ENCODE measurements at places on chromosomes 5 and 9.

DNA sequence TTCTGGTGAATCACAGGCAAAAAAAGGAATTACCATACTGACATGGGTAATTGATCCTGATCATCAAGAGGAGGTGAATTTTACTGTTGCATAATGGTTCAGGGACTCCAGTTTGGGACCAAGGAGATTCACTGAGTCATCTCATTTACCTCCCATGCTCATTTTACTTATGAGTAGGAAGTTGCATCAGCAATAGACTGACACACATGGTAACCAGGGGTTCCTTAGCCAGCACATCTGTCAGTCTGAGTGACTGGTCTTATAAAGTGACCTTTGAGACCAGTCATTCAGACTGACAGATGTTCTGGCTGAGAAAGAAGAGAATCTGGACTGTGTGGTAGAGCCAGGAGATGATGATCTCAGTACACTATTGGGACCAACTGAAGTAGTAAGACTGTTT is 384.6 kb upstream of the CD180 start:
- DNase-seq = peak; percentile 8

DNA sequence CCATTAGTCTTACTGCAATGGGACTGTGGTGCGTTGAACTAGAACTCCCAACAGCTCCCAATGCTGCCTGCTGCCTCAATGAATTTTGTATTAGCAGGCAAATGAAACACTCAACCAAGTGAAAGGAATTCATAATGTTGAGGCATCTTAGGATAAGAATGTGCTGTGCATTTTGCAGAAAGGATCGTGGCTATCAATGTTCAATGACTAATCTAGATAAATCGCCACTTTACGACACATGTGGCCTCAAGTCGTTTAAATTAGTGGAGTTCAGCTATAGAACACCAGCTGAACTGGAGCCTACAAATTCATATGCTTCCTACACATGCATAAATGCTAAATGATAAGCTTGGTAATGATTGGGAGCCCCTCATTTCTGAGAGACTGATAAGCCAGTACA is 318.4 kb downstream of the PSAT1 start:
- DNase-seq = no peak

DNA sequence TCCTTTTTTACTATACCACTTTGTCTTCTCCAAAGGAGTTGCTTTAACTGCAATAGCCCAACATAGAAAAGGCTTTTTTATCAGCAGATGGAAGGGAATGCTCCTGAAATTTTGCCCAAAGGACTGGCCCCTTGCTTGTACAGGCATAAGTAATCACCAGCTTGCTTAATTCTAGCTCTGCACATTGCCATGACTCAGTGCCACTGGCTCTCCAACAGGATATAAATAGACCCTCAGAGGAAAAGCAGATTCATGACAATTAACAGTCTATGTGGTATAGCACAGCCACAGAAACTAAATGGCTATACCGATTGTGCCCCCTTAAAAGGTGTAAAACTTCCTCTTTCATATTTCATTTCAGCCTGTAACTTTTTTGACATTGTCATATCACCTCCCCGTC is 227.0 kb downstream of the ZNF608 start:
- DNase-seq = no peak

GRCh38 chr5:115501464-115502210 is 42.9 kb downstream of the FEM1C start:
- DNase-seq = no peak

GRCh38 chr5:136729901-136730355 is 364.6 kb upstream of the TRPC7 start:
- peak; percentile 35 for DNase-seq

Measured in SW480 (cell line).